ENCODE measurements at places on chromosomes 13 and 19. TPM values are rescaled to one million over a fixed set of nuclear protein-coding genes. Genes with fewer than 3 reads are reported as not detected.

- H3K4me1 ChIP-seq: no peaks in the 10 kb centered on the region
Measured at GRCh38 chr13:67308004-67308772, 78.1 kb upstream of the PCDH9 start.

DNA sequence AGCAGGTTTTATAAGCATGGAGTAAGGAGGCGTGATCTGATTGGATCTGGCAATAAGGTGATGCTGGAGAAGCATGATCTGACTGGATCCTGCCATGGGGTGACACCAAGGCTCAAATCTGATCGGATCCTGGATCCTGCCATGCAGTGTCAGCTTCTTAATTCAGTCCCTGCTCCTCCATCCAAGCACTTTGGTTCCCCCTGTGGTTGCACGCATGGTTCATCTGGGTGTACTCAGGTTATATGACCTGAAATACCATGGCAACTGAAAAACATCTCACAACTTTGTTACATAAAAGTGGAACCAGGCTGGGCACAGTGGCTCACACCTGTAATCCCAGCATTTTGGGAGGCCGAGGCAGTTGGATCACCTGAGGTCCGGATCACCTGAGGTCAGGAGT lies 17.6 kb upstream of the KLK4 start:
- no peaks in the 10 kb centered on the region for H3K36me3 ChIP-seq
- H3K4me3 ChIP-seq: no peak overlapping the region
- no peaks in the 10 kb centered on the region for H3K27me3 ChIP-seq
- no peak for DNase-seq

- peaks cover 10% of the 10 kb centered on the region for H3K4me1 ChIP-seq
- H3K27me3 ChIP-seq: no peaks in the 10 kb centered on the region
- H3K36me3 ChIP-seq: peaks cover 27% of the 10 kb centered on the region
- no peak for DNase-seq
Measured at GRCh38 chr19:13930402-13930801, 7.8 kb downstream of the PODNL1 start.

GRCh38 chr13:93945621-93946020 lies 533.9 kb downstream of the DCT start:
- H3K27me3 ChIP-seq: no peaks in the 10 kb centered on the region
- no peaks in the 10 kb centered on the region for H3K4me1 ChIP-seq
- no peaks in the 10 kb centered on the region for H3K36me3 ChIP-seq
- H3K4me3 ChIP-seq: no peak overlapping the region
- H3K27ac ChIP-seq: no peak overlapping the region

TNFAIP8L1 gene
- 12.9 TPM for polyA plus RNA-seq
